ENCODE measurements at places on chromosomes 2 and 18. TPM values are rescaled to one million over a fixed set of nuclear protein-coding genes. Genes with fewer than 3 reads are reported as not detected.

The TTR gene
- 0.86 TPM for total RNA-seq

The OR6B2 gene
- total RNA-seq = not detected

The OSBPL1A gene
- total RNA-seq = 64.4 TPM

The SEMA4C gene
- 16.1 TPM for total RNA-seq

The LRRTM1 gene
- total RNA-seq = 0.40 TPM

The HJURP gene
- 3.2 TPM for total RNA-seq

The POTEF gene
- total RNA-seq = not detected

The SPHKAP gene
- not detected for total RNA-seq

The UGT1A1 gene
- not detected for total RNA-seq

The LIMS4 gene
- 0.79 TPM for total RNA-seq
